SK-N-SH (cell line): ENCODE measurements at places on chromosomes 2 and 18.

- DNase-seq, result no peak
These were observed 7.1 kb upstream of the PKDCC start for GRCh38 chr2:42040643-42041278.

GRCh38 chr2:28644760-28645159, 106.9 kb upstream of the PPP1CB start:
- no peak for DNase-seq

GRCh38 chr2:120739438-120740090, 3.9 kb downstream of the GLI2 start:
- no peak for DNase-seq

DNA sequence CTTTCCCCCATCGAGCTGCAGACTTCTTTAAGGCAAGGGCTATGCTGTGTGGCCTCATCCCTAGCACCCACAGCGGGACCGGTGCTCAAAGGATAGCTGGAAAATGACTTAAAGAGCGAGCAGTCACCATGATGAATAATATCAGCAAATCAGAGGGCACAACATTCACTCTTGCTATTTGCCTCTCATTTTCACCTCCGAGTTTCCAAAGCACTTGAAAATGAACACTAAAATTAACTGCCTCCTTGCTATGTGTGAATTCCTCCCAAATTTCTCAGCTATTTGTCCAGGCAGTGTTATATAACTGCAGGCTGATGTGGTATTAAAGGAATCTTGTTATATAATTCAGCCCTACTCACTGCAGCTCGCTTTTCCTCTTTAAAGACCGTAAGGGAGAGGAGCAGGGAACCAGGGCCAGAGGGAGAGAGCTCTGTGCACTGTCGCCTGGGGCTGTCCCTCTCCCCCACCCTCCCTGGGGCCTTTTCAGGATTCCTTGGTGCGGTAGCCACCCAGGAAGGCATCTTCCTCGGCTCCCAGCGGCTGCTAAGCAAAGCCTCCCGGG, 1.4 kb downstream of the CYS1 start:
- no peak for DNase-seq

DNA sequence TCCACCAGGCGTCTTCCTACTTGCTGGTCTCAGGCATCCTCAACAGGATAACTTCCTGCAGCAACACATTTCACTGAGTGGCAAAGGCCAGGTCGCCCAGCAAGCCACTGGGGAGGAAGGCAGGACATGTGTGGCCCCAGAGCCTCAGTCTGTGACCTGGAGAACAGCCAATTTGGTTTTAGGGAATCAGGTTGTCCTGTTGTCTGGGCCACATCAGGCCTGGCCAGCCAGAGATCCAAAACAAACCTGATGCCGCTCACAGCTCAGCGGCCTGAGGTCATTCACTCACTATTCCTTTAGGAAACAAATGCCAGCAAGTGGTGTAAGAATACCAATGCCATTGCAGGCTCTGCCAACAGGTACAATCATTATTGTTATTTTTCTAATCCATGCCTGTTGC, 210.7 kb downstream of the VAPA start:
- no peak for DNase-seq

GRCh38 chr2:160194351-160194750, 5.7 kb downstream of the ITGB6 start:
- DNase-seq, result no peak

GRCh38 chr2:159853101-159853500, 55.1 kb upstream of the CD302 start:
- DNase-seq, result no peak
